SJSA1 (cell line): ENCODE measurements at places on chromosomes 4 and X. TPM values are rescaled to one million over a fixed set of nuclear protein-coding genes. Genes with fewer than 3 reads are reported as not detected.
A peak's percentile ranks its signal among the peaks of the same experiment; 100 is the strongest.

DNA sequence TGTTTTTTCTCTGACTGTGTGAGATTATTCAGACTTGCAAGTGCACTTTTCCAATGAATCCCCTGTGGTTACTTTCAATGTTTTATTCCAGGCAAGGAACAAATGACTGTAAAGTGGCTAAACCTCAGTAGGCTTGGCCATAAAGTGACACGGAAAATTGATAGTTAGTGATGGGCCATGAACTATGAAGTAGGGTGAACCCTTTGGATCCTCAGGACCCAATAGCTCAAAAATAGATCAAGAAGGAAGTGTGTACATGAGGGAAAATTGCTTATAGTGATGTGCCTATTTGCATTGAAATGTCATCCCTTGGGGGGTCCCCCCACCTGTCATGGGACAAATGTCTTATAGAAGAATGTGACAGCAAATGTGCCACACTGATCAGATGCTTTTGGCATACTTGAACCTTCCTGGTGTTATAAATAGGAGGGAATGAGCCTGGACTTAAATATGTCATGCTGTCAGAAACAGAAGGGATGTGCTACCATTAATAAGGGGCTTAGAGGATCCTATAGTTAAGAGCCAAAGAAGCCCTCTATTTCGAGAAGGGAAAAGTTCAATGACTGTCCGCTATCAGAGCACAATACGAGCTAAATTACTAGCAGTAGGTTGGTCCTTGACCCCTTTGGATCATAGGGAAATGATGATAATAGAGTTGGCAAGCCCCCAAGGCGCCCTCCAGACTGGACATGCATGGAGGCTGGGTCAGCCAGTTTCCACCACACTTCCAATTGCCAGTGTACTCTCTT lies 30.3 kb downstream of the SLC16A2 start:
- DNase-seq: no peak

GRCh38 chr4:103497692-103498091 lies 222.1 kb downstream of the TACR3 start:
- no peak for DNase-seq

- no peak for DNase-seq
Observed at GRCh38 chrX:69257499-69258127, 92.4 kb upstream of the PJA1 start.

- peak; percentile 61 for DNase-seq
Observed at GRCh38 chrX:139204898-139205667, 325.5 kb upstream of the F9 start.

- no peak for DNase-seq
Observed at GRCh38 chr4:83036991-83037665, 2.1 kb downstream of the COPS4 start.

- DNase-seq: peak; percentile 51
Observed at GRCh38 chr4:77931452-77932135, 69.0 kb downstream of the MRPL1 start.

S100P gene
- total RNA-seq: not detected in 2 replicates

TET2 gene
- 7.1 and 13.1 TPM in 2 replicates for total RNA-seq

TCEAL7 gene
- not detected in 2 replicates for total RNA-seq

SFRP2 gene
- not detected in 2 replicates for total RNA-seq
